ENCODE measurements at places on chromosomes 7 and 10. TPM values are rescaled to one million over a fixed set of nuclear protein-coding genes. Genes with fewer than 3 reads are reported as not detected.
A peak's percentile ranks its signal among the peaks of the same experiment; 100 is the strongest.

NUTM2D gene
- 0.78 TPM for polyA plus RNA-seq

PTF1A gene
- polyA plus RNA-seq, result not detected

DNA sequence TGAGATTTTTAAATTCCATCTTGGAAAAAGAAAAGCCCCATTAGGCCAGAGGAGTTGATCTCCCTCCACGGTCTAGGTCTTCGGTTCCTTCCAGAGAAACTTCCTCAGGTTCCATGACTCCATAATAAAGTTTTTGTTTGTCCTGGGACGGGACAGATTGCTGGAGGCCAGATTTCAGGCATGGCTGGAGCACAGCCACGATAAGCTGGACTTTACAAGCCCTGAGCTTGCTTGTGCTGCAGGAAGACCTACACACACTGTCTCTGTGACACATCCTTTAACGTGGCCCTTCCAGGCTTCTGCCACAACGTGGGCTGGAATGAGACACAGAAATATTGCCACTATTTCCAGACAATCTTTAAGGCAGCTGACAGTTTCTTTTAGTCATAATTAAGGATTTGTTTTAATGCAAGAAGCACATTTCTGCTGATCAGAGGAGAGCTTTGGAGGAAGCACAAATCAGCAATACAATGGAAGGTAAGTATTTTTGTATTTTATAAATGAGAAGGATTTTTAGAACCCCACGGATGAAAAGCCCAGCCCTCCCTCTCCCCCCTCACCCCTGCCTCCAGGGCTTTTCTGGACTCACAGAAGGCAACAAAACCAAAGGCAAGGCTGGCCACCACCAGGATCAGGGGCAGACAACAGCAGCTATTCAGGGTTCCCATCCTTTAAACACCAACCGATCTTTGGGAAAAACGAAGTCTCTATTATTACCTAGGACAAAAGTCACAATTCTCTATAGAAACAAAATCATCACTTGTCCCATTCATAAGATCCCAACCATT is 6.5 kb downstream of the CTBP2 start:
- DNase-seq, result peak; percentile 34

DNA sequence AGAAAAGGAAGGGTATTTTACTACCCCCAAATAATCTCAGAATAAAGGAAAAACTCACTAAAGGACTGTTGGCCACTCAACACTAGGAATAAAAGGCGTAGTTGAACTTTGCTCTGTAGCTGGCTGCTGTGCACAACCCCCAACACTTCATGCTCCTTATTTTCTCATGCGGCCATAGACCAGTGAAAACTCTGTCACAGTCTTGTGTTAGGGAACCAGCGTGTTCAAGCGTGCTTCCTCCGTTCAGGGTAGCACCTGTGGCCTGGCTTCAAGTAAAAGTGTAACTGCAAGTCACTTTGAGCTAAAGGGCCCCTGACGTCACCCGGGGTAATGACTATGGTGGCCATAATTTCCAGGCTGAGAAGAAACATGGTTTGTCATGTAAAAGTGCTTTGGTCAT is 27.0 kb downstream of the BLNK start:
- DNase-seq, result no peak

GRCh38 chr7:83882551-83882950 is 233.6 kb upstream of the SEMA3E start:
- DNase-seq, result no peak

- peak; percentile 38 for DNase-seq
Observed at GRCh38 chr7:158407581-158408317, 179.9 kb downstream of the PTPRN2 start.

- no peak for DNase-seq
Observed at GRCh38 chr7:3767917-3768777, 467.1 kb downstream of the SDK1 start.

DNA sequence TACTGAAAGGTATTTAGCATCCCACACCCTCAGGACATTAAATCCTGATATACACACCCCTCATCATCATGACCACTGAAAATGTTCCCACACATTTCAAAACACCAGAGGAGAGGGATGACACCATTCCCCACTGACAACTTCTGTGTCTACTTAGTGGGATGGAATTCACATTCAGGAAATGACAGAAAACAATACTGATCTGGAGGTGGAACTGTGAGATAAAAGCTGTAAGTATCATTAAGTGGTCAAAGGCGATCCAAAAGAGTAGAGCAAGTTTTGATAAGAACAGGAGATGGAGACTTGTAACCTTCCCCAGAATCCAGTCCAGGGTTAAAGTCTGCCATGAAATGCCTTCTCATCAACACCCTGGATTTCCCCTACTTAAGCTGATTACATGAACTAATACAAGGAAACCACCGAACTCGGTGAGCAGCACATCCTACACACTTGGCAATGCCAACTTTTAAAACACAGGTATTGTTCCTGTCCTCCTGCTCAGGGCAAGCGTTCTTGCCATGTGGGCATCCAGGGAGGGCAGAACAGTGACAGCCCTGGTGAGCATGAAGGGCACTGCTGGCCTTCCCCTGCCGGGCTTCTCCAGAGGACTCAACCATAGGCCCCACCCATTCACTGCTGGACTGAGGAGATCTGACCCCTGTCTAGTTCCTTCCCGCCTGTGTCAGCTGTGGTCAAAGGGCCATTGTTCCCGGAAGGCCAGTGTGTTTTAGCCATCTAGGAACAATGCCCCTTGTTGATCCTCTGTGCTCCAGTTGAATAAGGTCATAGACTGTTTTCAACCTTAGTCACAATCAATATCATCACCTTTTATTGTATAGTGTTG is 85.0 kb downstream of the SGMS1 start:
- no peak for DNase-seq

- DNase-seq, result no peak
Observed at GRCh38 chr7:45579391-45579801, 5.2 kb downstream of the ADCY1 start.

HPS1 gene
- polyA plus RNA-seq, result 101 TPM

GRCh38 chr7:2040893-2041270 is 191.9 kb downstream of the MAD1L1 start:
- no peak for DNase-seq

- peak; percentile 71 for DNase-seq
Observed at GRCh38 chr10:60943316-60944057, 498 bp downstream of the RHOBTB1 start.

- no peak for DNase-seq
Observed at GRCh38 chr7:25151773-25152172, 26.7 kb upstream of the CYCS start.

GRCh38 chr10:129836253-129836652 is 127.8 kb downstream of the EBF3 start:
- DNase-seq, result no peak

LBX1 gene
- polyA plus RNA-seq, result not detected

DNA sequence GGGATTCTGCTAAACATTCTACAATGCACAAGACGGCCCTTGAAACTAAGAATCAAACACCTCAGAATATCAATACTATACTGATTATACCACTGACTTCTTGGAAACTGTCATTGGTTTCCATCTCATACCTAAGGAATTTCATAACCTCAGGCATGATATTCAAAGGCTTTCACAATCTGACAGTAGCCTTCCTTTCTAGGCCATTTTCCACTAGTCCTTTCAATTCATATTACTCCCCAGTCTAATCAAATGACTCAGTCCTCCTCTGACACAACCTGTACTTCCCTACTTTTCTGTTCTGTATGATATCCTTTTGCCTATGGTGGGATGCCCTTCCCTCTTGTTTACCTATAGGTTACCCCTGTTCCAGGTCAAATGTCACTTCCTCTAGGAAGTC is 48.3 kb downstream of the CSTF2T start:
- DNase-seq, result no peak

GBX1 gene
- 1.1 TPM for polyA plus RNA-seq

ENKUR gene
- 0.14 TPM for polyA plus RNA-seq

DNA sequence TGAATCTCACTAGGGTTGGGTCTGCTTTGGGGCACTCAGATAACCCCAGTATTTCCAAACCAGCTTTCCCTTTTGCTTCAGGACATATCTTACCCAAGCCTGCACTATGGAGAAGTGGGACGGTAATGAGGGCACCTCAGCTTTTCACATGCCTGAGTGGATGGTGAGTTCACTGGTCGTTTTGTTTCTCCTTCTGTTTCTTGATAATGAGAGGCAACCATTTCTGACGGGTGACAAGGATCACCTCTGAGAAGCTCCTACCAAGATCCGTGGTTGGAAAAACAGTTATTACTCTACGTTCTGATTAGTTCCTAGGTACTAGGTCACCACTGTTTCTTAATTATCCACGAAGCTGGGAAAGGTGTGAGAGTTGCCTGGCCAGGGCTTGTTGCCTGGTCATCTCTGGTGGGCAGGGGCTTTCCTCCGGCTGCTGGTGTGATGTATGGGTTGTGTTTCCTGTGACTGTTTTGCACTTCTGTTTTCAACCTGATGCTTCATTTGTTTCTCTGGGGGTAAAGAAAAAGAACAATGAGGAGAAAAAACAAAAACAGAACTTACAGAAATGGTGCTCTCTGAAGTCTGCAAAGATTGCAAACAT is 65.7 kb upstream of the STRIP2 start:
- no peak for DNase-seq

GRCh38 chr7:1501487-1502270 is 2.5 kb downstream of the INTS1 start:
- no peak for DNase-seq

MYO1G gene
- 0.20 TPM for polyA plus RNA-seq

All from cardiac muscle cell (in vitro differentiated cells and primary cell).